ENCODE measurements at places on chromosomes 4 and X.

DNA sequence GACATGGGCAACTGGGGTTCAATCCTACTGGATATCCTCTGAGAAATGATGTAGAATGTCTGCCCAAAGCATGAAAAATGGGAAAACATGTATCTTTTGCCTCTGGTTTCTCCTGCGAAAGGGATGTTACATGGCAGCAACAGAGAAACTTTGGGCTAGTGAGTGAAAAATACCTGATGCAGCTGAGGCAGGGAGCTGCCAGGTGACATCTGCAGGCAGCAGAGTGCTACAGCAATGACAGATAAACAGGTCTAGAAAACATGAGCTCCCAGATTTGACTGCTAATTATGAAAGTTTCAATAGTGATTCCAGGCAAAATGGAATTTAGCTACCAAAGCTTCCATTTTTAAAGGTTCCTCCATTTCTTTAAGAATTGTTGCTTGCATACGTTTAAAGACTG lies 4.8 kb upstream of the CXCL1 start:
- peak; percentile 71 for DNase-seq

GRCh38 chr4:75820197-75820596 lies 82.1 kb downstream of the PPEF2 start:
- DNase-seq = no peak

- DNase-seq = no peak
These were observed 110.8 kb upstream of the HSD17B10 start for GRCh38 chrX:53544936-53545335.

DNA sequence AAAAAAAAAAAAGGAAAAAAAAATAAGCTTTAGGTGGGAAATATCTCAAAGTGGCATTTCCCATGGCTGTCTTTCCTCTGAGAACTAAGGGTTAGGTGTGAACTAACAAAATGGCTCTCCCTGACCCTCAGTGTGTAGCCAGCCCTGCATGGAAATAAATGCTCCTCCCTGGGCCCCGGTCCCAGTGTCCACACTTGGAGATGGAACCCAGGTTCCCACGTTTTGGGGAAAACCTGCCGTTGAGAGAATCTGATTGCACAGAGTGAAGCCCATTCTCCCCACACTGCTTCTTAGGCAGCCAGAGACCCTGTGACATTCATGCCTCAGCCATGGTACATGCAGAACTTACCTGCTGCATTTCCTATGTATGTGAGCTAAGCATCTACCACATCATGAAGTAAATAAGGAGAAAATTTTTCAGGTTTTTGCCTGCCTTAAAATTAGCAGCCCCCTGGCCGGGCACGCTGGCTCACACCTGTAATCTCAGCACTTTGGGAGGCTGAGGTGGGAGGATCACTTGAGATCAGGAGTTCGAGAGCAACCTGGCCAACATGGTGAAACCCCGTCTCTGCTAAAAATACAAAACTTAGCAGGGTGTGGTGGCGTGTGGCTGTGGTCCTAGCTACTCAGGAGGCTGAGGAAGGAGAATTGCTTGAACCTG lies 34.5 kb downstream of the HTT-AS start:
- no peak for DNase-seq

DNA sequence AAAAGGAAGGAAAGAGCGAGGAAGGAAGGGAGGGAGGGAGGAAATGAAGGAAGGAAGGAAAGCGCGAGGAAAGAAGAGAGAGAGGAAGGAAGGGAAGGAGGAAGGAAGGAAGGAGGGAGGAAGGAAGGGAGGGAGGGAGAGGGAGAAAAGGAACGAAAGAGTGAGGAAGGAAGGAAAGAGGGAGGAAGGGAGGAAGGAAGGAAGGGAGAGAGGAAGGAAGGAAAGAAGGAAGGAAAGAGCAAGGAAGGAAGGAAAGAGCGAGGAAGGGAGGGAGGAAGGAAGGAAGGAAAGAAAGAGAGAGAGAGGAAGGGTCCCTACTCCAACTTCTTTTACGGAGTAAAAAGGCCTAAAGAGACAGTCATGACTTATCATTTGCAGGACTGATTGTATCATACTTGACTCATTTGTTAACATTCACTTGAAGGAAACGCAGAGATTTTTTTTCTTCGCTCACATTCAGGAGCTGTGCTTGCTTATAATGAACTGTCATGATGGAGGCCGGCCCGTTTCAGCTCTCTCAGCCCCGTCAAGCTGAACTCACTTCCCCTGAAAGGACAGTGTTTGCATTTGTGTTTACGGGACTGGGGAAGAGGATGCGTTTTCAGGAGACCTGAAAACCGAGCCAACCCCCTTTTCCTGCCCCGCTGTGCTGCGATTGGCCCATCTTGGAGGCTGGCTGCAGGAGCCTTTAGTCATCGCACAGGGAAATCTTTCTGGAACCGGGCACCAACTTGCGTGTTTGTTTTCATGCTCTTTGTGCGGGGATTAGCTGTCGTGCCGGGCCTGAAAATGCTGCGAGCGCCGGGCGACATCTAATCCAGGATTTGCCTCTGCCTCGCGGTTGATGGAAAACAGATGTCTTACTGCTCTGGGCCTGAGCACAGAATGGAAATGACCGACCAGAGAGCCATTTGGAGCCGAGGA lies 17.8 kb downstream of the TRIM2 start:
- peak; percentile 79 for DNase-seq

- DNase-seq = no peak
These were observed 135.1 kb downstream of the ARHGAP6 start for GRCh38 chrX:11530621-11531020.

DNA sequence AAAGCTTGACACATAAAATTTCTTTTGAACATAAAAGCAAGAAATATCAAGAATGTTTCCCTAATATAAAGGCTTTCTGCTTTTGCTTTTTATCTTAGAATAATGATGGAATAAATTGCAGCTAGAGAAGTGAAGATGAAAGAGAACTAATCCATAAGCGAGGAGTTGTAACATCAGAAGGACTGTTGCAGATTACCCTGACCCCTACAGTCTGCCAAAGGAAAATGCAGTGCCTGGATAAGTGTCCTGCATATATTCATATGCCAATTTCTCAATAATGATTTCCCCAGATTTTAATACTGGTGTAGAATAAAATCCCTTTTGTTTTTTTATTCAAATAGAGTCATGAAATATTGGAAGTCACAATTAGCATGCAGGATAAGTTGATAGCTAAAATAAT lies 115.9 kb downstream of the MAGEC2 start:
- peak; percentile 6 for DNase-seq

DNA sequence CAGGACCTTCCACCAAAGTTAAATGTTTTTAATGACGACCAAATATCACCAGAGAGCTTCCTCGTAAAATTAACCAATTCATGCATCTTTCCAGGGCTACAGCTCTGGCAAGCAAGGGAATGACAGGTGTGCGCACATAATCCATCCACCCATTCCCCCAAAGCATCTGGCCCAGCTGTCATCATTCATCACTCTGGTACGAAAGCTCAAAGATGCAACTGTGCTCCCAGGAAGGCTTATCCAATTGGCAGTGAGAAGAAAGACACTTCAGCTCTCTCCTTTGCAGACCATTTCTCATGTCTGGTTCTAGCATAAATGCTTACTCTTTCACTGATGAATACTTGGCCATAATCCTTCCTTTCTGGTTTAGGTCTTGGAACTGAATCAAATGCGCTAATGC lies 139.2 kb downstream of the NSUN7 start:
- DNase-seq = no peak

DNA sequence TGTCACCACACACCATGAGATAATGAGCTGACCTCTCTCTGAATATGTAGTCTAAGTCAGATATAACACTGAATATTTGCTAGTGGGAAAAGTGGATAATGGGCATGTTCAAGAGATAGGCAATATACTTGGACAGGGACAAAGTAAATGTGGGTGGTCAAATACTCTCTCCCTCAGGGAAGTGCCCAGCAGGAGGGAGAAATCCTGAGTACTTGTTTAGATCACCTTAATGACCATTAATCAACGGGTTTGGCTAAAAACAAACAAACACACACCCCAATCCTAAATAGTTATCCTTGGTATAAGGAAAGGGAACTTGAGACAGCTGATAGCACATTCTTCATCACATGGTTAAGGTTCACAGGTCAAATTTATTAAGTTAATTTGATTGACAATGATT lies 933.5 kb downstream of the C4orf33 start:
- no peak for DNase-seq

- DNase-seq = peak; percentile 49
These were observed 1.9 kb upstream of the TBC1D14 start for GRCh38 chr4:6907658-6908191.

- no peak for DNase-seq
These were observed 128.0 kb downstream of the TMA16 start for GRCh38 chr4:163622379-163623035.

DNA sequence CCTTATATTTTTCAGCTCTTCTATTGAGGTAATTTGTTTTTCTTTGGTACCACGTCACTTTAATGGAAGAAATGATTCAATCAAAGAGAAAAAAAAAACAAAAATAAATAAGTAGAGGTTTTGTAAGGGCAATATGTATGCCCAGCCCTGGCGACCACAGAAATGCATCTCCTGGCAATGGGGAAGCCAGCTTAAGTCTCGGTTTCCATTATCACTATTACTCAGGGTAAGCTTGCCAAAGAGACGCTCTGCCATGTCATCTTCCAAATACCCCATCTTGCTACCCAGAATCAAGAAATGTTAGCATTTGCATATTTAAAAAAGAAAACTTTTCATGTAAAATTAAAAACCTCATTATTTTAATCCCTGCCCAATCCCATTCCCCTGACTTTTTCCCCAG lies 68.8 kb downstream of the FAM47C start:
- no peak for DNase-seq

DNA sequence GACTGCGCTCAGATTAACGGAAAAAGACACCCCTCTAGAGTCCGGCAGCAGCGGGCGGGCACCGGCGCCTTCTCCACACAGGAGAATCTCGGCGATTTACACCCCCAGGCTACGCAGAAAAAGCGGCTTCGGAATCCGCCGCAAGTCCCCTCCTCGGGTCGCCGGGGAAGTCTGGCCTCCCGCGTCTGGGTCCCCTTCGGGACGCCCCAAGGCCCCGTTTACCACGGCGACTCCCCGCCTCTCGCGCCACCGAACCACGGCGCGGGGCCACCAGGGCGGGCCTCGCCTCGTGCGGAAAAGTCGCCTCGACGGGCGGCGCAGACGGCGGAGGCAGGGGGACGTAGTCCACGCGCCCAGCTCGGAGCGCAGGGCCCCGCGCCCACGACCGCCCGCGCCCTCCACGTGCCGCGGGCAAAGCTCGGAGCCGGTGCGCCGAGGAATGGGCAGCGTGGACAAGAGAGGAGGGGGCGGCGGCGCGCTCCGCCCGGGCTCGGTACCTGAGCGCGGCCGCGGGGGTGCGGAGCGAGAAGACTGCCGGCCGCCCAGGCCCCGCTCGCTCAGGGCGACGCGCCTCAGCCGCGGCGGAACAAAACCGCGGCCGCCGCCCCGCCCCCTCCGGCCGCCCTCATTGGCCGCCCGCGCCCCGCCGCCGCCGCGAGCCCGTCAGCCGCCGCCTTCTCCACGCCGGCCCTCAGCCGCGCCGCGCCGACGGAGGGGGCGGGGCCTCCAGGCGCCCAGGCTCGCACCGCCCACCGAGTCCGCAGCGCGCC lies at the start of gene FAM53A:
Gene FAM53A, minus strand, starts transcription at position 578 of the 770 bp plus-strand sequence. CDS start 15,572 bp downstream, outside the sequence.
- DNase-seq = peak; percentile 89

DNA sequence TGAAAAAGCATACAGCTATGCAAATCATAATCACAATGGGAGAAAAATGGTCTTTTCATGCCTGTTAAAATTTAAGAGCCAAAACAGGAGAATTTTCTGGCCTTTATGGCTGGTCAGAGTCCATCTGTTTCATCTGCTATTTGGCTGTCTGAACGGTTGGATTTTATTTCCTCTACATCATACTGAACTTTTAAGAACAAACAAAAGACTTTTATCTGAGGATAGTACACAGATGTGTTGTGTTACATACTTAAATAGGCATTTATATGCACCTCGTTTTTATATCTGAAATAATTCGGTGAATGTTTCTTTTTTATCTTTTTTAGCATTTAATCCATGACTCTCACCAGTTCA lies 18.0 kb upstream of the WWC2 start:
- no peak for DNase-seq

GRCh38 chr4:168723020-168723419 lies 226.2 kb downstream of the PALLD start:
- peak; percentile 41 for DNase-seq

GRCh38 chr4:147707892-147708672 lies 23.8 kb upstream of the ARHGAP10 start:
- peak; percentile 53 for DNase-seq

- DNase-seq = peak; percentile 64
These were observed 19.9 kb downstream of the RPS6KA6 start for GRCh38 chrX:84168095-84168494.

- no peak for DNase-seq
These were observed 78.7 kb downstream of the ANAPC10 start for GRCh38 chr4:145019346-145019745.

- no peak for DNase-seq
These were observed 220.6 kb upstream of the WDFY3 start for GRCh38 chr4:85187106-85187505.

DNA sequence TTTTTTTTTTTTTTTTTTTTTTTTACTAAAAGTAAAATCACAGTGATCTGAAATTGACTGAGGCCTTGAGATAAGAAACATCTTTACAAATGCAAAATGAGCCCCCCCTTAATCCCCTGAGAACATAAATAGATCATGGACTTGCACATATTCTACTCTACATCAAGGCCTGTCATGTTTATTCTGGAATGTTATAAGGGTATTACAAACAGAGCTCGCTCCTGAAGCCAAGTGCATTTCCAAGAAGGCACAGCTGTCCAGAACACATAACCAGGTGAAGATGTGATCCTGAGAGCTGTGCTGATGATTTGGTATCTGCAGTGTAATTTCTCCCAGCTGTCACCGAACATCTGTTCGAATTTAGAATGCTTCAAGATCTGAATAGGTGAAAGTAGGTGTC lies 384.5 kb downstream of the GPAT3 start:
- DNase-seq = no peak

All from kidney tubule cell (primary cell).